PC-3 (cell line): ENCODE measurements at places on chromosomes 1 and 21. TPM values are rescaled to one million over a fixed set of nuclear protein-coding genes. Genes with fewer than 3 reads are reported as not detected.

Gene SELP
- not detected in 2 replicates for total RNA-seq

Gene SRP9
- total RNA-seq: 241 and 306 TPM in 2 replicates

Gene OR2G3
- not detected in 2 replicates for total RNA-seq

Gene KIF26B
- 0.04 and 0.17 TPM in 2 replicates for total RNA-seq

Gene CLCA4
- not detected in 2 replicates for total RNA-seq

Gene CRYAA
- not detected in 2 replicates for total RNA-seq

- peak; percentile 47 for DNase-seq
These were observed 133.5 kb upstream of the SOD1 start for GRCh38 chr21:31526040-31526439.

DNA sequence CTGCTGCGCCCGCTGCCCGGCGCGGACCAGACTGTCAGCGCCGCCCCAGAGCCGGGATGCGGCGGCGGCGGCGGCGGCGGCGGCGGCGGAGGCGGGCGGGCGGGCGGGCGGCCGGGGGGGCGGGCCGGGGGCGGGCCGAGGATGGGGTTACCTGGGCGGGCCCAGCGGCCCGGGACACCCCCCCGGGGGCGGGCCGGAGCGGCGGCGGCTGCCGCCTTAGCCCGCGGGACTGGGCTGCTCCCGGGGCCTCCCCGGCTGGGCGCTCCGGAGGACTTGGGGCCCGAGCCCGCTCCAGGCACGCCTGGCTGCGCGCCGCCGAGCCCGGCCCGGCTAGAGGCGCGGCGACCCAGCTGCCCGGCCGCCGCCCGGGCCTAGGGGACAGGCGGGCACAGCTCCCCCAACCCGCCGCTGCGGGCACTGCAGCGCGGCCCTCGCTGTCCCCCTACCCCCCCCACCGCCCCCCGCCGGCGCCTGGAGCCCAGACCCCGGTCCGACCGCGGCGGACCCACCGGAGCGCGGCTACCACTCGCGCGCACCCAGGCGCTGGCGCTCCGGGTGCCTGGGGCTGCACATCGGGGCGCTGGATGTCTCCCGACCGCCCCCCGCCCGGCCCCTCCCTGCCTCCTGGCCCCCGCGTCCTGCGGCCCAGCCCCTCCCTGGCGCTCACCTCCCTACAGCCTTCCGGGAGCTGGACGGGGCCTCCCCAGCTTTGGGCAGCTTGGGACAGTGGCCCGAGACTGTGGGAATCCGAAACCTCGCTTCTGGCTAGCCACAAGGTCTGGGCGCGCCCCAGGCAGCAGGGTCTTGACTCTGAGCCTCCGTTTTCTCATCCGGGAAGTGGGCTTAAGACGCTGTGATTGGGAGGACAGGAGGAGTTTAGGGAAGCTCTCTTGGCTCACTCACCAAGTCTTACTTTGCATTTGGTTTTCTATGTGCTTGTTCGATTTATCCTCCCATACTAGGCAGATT is at the start of gene WNT4:
TSS of gene WNT4 (minus strand) at position 33 of the 969 bp plus-strand sequence. CDS start 175 bp downstream, outside the sequence.
- peak; percentile 42 for DNase-seq

DNA sequence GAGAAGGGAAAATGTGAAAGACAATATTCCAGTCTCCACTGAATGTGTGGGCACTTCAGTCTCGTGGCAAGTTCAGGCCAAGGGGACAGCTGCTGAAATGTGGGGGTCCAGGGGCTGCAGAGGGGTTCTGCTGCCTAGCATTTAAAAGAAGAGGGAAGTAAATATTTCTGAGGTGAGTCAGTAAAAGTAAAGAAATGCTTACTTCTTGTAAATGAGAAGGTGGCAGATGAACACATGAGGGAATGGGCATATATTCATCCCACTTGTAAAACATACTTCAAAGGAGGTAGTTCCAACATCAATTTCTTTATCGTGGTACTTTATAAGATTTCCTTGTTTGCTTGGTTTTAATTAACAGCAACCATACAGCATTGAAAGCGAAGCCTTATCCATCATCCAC is 63.1 kb upstream of the HIVEP3 start:
- peak; percentile 54 for DNase-seq

GRCh38 chr1:47838562-47839432 is 158.4 kb downstream of the TRABD2B start:
- no peak for DNase-seq
